ENCODE measurements at places on chromosomes 5 and 9. TPM values are rescaled to one million over a fixed set of nuclear protein-coding genes. Genes with fewer than 3 reads are reported as not detected.

The PLAC8L1 gene
- 1.4 TPM for total RNA-seq

The TXN gene
- total RNA-seq = 181 TPM

The EGR1 gene
- total RNA-seq = 219 TPM

The OLFM1 gene
- total RNA-seq = 1.3 TPM

DNA sequence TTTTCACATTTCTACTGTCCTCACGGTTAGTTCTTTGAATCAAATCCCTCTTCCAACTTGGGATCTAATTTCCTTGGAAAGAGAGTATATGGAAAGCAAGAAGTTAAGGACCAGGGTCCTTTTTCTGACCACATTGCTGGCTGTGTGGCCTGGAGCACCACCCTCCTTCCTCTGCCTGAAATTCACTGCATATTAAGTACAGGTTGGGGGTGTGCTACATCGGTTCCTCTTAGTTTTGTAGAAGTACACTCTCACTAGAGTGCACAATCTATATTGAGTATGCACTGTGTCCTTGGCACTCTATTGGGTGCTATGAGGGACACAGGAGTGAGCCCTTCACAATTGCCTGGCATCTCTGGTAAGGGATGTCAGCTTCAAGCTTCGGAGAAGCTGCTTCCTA lies 53.8 kb upstream of the KLF9 start:
- DNase-seq = no peak

GRCh38 chr9:135159801-135160200 lies 72.3 kb downstream of the OLFM1 start:
- DNase-seq = no peak

GRCh38 chr5:158084292-158084691 lies 225.3 kb upstream of the CLINT1 start:
- no peak for DNase-seq

DNA sequence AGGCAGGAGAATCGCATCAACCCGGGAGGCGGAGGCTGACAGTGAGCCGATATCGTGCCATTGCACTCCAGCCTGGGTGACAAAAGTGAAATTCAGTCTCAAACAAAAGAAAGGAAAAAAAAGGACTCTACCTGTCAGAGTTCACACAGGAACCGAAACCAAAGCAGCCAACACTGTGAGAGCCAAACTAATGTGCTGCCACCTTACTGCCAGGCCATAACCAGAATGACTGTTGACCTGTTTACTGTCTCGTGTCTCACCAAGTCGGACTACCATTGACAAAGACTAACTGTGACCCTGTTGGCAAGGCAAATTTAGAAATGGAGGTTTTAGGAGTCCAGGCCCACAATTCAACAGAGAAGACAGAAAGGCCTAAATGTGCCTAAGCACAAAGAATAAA lies 112.4 kb downstream of the ANXA2R start:
- no peak for DNase-seq

GRCh38 chr9:19342947-19343346 lies 37.1 kb downstream of the RPS6 start:
- DNase-seq = no peak

DNA sequence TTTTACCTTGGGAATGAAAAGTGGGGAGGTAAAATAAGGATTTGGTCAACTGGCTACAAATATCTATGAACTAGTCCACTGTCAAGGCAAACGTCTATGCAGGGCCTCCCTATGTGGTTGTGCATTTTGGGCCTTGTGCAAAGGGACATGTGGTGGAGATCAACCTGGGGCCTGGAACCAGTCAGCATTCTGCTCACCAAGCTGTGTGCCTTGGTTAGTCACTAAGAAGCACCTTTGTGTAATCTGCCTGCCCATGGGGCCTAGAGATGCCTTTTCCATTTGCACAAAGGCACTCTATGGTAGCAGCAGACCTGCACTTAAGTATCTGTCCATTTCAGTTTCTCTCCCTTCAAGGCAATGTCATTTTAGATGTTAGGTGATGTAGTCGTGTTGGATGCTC lies 184.0 kb downstream of the GNAQ start:
- no peak for DNase-seq

GRCh38 chr5:72938206-72938605 lies 17.6 kb upstream of the FCHO2 start:
- DNase-seq = no peak

DNA sequence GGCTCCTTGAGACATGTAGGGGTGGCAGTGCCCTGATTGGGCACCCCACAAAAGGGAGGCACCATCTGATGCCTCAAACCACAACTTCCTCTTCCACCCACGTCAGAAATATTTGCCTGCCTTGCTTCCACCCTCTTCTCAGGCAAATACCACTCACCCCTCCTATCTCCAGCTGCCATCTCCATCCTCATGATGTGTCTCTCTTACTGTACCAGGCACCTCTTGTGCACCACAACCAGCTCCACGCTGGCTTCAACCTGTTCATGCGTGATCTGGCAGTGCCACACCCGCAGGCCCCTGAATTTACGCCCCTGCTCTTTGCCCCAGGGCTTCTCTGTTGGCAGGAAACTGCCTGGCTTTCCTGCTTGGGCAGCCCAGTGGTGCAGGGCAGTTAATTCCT lies 87.8 kb upstream of the HSPA9 start:
- DNase-seq = no peak
